ENCODE measurements at places on chromosomes 2 and 18.

DNA sequence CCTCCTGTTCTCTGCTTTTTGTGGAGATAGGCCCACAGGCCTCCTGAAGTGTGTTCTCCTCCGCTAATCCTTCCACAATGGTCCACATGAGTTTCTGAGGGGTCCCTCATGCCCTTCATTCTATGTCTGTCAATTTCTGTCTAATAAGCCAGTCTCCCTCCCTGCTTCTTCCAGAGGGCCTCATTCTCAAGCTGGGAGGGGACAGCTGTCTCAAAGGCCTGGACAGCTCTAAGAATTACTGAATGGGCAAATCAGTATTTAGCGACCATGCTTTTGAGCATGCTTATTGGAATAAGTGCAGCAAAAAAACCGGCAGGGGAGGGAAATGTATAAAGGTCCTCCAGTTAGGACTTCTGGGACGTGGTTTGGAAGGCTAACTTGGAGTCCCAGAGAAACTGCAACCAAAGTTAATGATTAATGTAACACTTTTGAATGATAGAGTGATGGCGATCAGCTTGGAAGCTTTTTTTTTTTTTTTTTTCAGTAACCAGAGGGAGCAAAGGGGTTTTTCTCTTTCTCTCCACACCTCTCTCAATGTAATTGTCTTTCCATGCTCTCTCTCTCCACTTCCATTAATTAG, 890.7 kb upstream of the POU3F3 start:
- DNase-seq: no peak

GRCh38 chr2:217902379-217903141, 100.2 kb downstream of the TNS1 start:
- DNase-seq: no peak

- DNase-seq: no peak
These were observed 421.0 kb downstream of the ZNF521 start for GRCh38 chr18:24930971-24931370.

DNA sequence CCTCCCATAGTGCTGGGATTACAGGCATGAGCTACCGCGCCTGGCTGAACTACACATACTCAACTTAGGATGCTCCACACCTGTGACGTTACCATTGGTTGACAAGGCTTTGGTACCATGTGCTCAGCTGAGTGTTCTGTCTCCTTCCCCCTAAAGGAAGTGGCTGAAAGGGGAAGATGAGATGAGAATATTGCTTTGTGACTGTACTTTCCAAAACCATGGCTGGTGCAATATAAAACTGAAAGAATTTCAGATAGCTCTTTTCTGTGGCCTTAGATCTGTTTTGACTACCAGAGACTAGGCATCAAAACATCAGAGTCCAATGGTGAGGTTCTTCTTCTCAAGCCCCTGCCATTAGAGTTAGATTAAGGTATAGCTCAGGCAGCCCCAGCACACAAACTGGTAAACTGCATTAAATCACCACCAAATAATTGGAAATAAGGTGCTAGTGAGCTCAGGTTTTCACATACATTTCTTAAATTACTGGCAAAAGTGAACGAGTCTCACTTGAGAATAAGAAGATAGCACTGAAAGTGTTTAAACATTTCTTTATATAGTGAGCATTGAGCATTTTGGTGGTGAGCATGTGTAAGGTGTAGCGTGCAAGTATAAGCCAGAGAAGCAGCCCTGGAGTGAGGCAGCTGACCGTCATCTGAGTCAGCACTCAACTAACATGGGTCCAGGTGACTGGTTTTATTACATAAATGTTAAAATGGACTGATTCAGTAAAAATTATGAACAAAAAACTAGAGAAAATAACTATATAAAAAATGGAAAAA, 113.5 kb upstream of the FZD5 start:
- no peak for DNase-seq

DNA sequence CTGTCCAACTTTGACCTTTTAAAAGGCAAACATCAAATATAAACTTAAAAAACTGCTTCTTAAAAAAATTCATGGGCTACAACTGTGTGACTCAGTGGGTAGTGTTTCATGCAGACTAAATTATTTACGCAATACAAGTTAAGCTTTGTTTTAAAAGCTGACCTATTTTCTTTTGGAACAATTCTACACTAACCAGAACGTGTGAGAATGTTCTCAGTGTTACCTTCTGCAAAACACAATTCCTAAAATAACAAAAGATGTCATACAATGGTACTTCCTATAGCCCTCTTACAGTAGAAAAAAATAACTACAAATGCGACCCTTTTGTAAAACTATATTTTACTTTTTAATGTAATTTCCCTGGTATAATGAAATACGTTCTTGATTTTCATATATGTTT, 793.8 kb upstream of the FSHR start:
- no peak for DNase-seq
